ENCODE measurements at places on chromosomes 12 and 14. TPM values are rescaled to one million over a fixed set of nuclear protein-coding genes. Genes with fewer than 3 reads are reported as not detected.

Gene TNS2
- 3.0 TPM for total RNA-seq

DNA sequence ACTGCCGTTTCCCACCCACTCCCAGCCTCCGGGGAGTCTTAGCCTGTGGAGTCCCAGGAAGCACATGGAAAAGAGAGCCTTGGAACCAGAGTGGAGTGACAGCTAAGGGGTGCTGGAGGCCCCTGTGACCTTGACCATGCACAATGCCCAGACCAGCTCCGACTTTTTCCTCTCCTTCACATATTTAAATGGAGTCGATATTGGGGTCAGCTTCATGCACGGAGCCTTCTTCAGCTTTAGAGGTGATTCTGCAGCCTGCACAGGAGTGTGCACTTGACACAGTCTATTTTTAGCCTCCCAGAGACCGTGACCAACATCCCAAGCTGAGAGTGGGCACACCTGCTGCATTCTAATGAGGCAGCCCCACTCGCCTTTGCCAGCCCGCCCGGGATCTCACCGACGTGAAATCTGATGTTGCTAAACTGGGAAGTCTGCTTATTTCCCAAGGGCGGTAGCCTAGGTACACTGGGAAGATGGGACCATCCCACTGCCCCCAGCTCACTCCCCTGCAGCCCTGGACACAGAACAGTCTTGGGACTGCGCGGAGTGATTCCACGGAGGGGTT is 47.5 kb downstream of the PRMT8 start:
- no peak for DNase-seq

GRCh38 chr14:92802678-92803077 is 8.6 kb downstream of the GOLGA5 start:
- DNase-seq = no peak

DNA sequence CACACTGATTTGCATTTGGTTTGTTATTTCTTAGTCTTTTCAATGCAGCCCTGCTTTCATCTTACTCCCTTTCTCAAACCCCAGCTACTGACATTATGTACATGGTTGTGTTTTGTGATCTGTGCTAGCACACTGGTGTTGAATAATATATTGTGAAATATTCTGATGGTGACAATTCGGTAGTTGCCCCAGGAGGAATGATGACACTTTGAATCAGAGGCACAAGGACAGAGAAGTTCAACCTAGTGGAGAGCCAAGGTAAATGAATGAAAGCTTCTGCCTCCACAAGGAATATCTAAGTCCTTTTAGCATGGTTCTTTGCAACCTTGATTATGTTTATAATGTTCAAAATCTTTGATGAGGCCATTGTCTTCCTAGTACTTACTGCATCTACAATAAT is 159.9 kb downstream of the PDE3A start:
- DNase-seq = no peak

Gene HCAR1
- 0.17 TPM for total RNA-seq

Gene IQSEC3
- 7.3 TPM for total RNA-seq

Gene COPS7A
- total RNA-seq = 29.8 TPM

GRCh38 chr12:75660107-75660530 is 148.7 kb upstream of the KRR1 start:
- no peak for DNase-seq

All from activated naive CD8-positive, alpha-beta T cell treated with anti-CD3 and anti-CD28 coated beads, Interleukin-2, amount 10 ng/mL, durations not matched to agents 7 days and 5 days (primary cell).